ENCODE measurements at places on chromosomes 12 and 14. TPM values are rescaled to one million over a fixed set of nuclear protein-coding genes. Genes with fewer than 3 reads are reported as not detected.

DNA sequence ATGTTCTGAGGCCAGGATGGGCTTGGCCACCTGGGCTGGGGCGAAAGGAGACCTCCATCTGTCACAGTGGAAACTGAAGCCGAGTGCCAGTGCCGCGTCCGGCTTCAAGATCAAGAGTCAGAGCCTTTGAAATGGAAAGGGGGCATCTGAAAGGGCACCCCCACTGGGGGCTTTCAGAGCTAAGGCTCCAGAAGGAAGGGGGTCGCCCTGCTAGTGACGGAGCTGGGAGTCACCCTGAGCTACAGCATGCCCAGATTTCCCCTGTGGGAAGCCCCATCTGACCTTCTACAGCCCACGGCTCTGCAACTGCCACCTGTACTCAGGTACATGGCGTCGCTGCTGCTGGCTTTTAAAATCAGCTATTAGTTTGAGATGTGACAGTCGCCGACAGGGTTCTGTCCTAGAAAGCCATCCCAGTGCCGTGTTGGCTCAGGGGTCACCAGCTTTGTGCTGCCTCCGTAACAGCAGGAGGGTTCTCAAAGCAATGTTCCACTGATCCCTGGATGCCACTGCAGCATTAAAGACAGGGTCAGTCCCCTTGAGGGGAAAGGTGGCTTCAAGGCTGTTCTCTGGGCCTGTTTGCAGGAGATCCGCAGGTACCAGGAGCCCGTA, 31.5 kb downstream of the CCNK start:
- H3K27me3 ChIP-seq, result no peaks in the 10 kb centered on the region
- H3K4me3 ChIP-seq, result no peak overlapping the region

The SELPLG gene
- 2.6 TPM for total RNA-seq

GRCh38 chr14:20191396-20191795, 700 bp downstream of the OR11G2 start:
- no peak overlapping the region for H3K4me3 ChIP-seq
- H3K36me3 ChIP-seq, result no peaks in the 10 kb centered on the region
- no peak overlapping the region for H3K27ac ChIP-seq
- H3K4me1 ChIP-seq, result no peaks in the 10 kb centered on the region

The CLEC1B gene
- not detected for total RNA-seq

DNA sequence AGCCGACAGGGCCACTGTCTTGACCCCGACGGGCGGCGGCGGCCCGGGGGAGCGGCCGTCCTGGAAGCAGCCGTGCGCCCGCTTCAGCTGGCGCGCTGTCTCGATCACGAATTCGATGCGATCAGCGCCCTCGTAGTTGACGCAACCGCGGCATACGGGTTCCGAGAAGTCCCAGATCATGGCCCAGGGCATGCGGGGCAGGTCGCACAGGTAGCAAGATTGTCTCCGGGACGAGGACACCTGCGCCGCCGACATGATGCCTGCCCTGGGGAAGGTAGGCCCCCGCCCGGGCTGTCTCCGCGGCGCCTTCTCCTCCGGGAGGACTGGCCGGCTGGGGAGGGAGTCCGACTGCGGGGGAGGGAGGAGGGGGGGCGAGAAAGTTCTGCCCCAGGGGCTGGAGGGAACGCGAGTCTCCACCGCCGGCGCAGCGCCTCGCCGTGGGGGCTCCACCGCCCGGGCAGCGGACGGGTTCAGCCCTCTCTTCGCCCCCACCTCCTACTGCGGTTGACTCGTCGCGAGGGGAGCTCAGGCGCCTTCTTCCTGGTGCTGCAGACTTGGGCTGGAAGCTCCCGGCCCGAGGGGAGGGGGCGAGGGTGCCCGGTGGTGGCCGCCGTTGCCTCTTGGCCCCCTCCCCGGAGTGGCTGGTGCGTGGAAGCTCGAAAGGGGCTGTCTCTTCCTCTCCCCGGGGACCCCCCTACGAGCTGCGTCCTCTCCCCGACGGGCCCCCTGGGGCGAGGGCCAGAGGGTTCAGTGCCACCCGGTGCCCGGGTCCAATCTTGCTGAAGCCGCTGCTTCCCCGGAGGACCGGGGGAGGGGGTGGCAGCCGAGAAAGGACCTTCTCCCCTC, 747 bp downstream of the IRF2BPL start:
- peak overlapping the region; percentile 91 for H3K4me3 ChIP-seq
- no peak for DNase-seq
- H3K4me1 ChIP-seq, result peaks cover 65% of the 10 kb centered on the region

DNA sequence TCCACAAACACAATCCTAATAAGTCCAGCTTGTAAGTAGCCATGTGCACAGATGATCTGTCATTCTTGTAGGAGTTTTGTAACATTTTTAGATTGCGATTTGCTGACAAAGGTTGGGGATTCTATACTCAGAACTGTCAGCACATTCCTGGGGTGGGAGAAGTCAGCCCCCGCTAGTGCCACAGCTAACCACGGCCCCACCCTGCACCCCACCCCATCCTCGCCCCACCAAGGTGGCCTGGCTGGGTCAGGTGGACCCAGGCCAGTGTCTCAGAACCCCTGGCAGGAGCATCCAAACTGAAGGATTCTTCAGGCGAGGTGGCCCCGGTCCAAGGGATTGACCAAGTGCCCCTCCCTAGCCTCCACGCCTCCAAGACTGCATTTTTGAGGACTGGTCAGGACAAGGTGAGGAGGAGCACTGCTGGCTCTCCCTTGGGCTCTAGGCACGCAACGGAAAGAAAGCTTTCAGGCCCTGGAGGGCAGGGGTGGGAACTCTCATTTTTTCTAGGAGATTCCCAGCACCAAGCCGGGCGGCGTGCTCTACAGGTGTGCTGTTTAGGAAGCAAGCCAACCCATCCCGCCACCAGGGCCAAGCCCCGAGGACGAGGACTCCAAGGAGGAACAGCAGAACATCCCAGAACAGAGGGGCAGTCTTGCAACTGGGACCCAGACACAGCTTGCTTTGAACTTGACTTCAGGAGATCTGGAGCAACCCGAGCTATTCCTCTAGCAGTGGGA, 172.8 kb downstream of the BCL11B start:
- no peak overlapping the region for H3K27ac ChIP-seq
- H3K4me1 ChIP-seq, result no peaks in the 10 kb centered on the region
- no peak for DNase-seq
- H3K27me3 ChIP-seq, result no peaks in the 10 kb centered on the region
- no peak overlapping the region for H3K4me3 ChIP-seq
- no peaks in the 10 kb centered on the region for H3K36me3 ChIP-seq

- H3K27me3 ChIP-seq, result no peaks in the 10 kb centered on the region
- H3K27ac ChIP-seq, result peak overlapping the region; percentile 96
- H3K36me3 ChIP-seq, result peaks cover 3% of the 10 kb centered on the region
- H3K4me3 ChIP-seq, result peak overlapping the region; percentile 59
- no peak for DNase-seq
- peaks cover 2% of the 10 kb centered on the region for H3K4me1 ChIP-seq
These were observed 670 bp upstream of the PSMA3 start for GRCh38 chr14:58243790-58244555.

GRCh38 chr14:28307506-28307905, 459.1 kb upstream of the FOXG1 start:
- H3K27ac ChIP-seq, result no peak overlapping the region
- H3K27me3 ChIP-seq, result no peaks in the 10 kb centered on the region
- H3K4me3 ChIP-seq, result no peak overlapping the region
- H3K4me1 ChIP-seq, result no peaks in the 10 kb centered on the region
- DNase-seq, result no peak

The GABARAPL1 gene
- 239 TPM for total RNA-seq

DNA sequence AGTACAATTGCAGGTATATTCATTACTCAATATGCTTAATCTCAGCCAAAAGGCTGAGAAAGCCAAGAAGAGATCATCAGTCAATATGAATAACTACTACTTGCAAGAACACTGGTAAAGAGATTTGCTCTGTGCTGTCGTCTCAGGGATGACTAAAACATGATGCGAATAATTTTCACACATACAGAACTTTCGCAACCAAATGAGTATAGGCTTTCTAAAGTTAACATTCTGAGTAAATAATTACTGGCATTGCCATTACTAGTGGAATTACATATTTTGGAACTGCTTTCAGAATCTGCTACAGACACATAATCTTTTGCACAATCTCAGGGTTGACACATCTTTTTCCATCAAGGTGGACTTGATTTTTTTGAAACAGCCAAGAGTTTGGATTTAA, 24.7 kb downstream of the NCKAP1L start:
- no peak for DNase-seq
- H3K36me3 ChIP-seq, result no peaks in the 10 kb centered on the region
- no peaks in the 10 kb centered on the region for H3K27me3 ChIP-seq
- no peaks in the 10 kb centered on the region for H3K4me1 ChIP-seq

The NINJ2 gene
- total RNA-seq, result 24.1 TPM

The KRT74 gene
- total RNA-seq, result not detected

The NEK9 gene
- 116 TPM for total RNA-seq

DNA sequence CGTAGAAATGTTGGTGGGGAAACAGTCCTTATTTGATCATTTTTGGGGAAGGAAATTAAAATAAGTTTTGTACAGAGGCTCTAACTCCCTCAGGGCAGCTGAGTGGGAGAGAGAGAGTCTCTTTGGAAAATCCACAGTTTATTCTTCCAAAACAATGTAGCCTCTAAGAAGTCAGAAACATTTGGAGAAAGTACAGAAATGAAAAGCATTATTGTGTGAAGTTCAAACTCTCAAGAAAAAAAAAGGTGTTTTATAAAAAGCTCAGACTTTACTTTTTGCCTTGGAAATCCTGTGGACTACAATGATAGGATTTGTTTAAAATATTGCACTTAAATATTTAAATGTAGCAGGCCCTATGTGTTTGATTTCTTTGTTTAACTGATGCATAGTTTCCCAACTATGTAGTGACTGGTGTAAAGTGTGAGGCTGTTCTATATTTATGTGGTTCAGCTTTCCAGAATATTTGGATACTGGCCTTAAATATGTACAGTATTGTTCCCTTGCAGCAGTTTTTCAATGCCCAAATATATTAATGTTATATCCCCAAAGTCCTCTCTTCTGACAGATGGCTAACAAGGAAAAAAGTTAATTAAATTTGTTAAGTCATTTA, 82.0 kb upstream of the OTOGL start:
- peak overlapping the region; percentile 68 for H3K27ac ChIP-seq
- H3K4me3 ChIP-seq, result peak overlapping the region; percentile 33
- H3K4me1 ChIP-seq, result peaks cover 14% of the 10 kb centered on the region

GRCh38 chr12:95723693-95724384, 66.7 kb downstream of the NTN4 start:
- H3K27me3 ChIP-seq, result no peaks in the 10 kb centered on the region
- H3K4me3 ChIP-seq, result no peak overlapping the region
- H3K27ac ChIP-seq, result no peak overlapping the region
- DNase-seq, result no peak
- no peaks in the 10 kb centered on the region for H3K4me1 ChIP-seq
- no peaks in the 10 kb centered on the region for H3K36me3 ChIP-seq

DNA sequence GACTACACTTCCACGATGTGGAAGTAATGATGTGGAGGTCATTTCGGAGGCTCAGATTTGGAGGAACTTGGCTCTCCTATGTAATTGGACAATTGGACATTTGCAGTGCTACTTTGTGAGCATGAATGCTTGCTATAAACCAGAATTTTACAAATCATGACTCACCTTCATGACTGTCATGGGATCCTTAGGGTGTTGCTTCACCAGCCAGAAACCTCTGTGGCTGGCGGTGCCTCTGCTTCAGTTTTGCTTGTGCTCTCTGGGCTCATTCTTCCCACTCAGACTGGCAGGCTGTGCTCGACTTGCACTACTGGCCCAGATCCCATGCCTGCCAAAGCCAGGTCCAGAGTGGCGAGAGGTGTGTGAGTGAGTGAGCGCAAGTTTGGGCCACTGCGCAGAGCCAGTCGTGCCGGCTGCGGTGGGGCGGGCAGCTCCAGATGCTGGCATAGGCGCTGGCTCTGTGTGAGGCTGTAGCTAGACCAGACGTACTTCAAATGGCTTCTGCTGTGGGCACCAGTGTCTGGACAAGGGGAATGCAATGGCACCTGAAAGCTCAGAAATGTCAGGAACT, 387.8 kb downstream of the AEBP2 start:
- no peaks in the 10 kb centered on the region for H3K27me3 ChIP-seq
- H3K4me3 ChIP-seq, result no peak overlapping the region
- H3K4me1 ChIP-seq, result peaks cover 13% of the 10 kb centered on the region

DNA sequence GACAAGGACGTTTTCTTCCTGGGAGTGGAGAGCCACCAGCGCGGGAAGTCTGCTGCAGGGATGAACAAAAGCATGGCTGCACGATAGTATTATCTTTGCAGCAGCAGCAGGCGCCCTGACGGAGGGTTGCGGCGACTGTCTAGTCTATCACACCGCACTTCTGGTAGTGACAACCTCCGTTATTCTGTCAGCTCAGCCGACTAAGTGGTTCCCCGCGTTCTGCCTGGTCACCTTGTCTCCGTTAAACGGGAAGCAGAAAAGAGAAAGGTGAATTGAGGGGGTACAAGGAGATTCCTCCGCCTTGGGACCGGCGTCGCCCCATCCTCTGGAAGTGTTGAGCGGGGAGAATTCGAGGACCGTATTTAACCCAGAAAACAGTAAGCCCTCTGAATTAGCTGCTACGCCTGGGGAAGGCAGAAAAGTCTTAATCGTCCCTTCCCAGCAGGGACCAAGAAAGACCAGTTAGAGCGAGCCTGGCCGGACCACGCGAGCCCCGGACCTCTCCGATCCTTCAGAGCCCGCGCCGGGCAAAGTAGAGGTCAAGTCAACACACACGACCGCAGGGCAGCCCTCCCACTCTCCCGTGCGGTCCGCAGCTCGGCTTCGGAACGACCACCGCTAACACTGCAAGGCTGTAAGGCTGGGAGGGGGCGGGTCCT, 536 bp upstream of the DAAM1 start:
- DNase-seq, result no peak
- H3K36me3 ChIP-seq, result no peaks in the 10 kb centered on the region
- peak overlapping the region; percentile 64 for H3K4me3 ChIP-seq
- peaks cover 20% of the 10 kb centered on the region for H3K4me1 ChIP-seq

DNA sequence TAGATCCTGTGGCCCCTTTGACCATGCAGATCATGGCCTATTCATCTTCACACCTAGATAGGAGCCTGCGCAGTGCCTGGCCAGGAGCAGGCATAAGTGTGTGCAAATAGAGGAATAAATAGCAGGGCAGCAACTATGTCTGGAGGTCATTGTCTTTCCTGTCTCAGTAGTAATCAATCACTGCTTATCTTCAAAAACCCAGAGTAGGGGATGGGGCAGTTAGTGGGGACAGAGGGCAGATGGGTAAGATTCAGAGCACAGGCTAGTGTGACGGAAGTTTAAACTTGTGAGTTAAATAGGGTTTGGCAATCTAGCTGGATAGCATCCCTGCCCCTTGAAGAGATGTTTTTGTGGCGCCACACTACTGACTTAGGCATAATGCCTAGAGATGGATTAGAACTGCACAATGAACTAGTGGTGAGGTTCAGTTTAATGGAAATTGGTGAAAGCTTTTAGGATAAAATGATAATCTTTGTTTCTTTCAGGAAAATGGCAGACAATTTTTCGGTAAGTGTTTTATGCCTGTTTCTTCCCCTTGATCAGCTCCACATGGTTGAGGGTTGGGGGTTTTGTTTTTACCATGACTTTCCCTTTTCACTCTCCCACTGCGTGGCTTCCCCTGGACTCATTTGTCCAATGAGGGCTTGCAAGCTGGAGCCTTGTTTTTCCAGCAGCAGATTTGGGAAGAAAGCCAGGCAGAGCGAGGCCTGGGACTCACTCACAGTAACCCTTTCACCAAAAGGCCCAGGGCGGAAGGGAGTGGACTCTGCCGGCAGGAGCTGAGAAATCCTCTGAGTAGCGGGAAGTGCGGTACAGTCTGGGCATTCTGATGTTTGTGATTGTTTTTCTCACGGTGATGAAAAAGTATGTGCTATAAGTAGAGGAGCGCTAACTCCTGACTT, 8.1 kb downstream of the LGALS3 start:
- peaks cover 38% of the 10 kb centered on the region for H3K36me3 ChIP-seq
- peaks cover 8% of the 10 kb centered on the region for H3K4me1 ChIP-seq
- peak overlapping the region; percentile 27 for H3K4me3 ChIP-seq
